ENCODE measurements at places on chromosomes 3 and 15.
A peak's percentile ranks its signal among the peaks of the same experiment; 100 is the strongest.

GRCh38 chr3:43289841-43290470 is 3.6 kb downstream of the SNRK start:
- DNase-seq: no peak

- no peak for DNase-seq
These were observed 196.2 kb upstream of the CFAP20DC start for GRCh38 chr3:59245859-59246501.

DNA sequence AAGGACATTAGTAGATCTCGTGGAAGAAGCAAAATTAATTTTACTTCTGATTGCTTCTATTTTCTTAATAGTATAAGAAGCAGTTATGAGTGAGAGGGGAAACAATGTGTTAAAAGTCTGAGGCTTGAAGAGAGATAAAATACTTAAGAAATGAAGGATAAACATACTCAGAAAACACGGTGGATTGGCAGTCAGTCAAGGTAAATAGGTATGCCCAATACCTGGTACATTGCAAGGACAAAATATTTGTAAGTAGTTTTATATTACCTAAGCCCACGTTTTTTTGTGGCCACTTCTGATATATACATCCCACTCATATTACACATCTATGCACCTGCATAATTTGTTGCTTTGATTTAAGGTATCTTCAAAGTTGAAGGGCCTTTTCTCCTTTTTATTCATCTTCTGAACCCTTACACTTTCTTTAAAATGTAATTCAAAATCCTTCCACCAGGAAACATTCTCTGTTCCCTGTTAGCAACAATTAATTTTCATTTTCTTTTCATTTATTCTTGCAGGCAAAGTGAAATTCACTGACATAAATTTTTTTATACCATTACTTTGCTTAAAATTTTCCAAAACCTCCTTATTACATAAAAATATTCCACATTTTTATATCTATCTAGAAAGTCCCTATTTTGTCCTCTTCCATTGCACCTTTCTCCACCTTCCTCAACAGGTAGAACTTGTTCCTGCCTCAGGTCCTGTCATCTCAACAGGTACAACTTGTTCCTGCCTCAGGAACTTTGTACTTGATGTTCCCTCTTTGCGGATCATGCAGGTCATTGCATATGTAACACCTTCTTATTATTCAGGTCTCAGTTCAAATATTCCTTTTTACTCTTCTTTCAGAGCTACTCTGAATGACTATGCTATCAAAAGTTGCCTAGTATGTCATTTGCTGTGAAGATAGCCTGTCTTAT is 755.7 kb upstream of the ALCAM start:
- no peak for DNase-seq

GRCh38 chr15:101255615-101256241 is 3.9 kb upstream of the CHSY1 start:
- no peak for DNase-seq

DNA sequence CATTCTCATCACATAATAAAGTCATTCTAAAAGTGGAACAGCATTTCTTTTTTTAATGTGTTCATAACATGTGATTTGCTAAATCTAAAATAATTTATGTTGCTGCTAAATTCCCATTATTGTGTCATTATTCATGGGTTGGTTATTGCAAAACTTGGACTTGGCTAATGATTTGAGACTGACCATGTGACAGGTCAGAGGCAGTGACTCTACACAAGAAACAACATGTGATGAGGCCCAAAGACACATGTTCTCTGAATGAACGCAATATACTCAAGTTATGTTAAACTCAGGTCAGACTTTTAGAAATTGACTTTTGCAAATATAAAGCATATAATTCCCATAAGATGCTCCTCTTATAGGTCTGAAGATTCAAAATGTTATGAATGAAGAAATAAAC is 566.1 kb downstream of the TBL1XR1 start:
- no peak for DNase-seq

GRCh38 chr3:65713016-65713415 is 325.7 kb downstream of the MAGI1 start:
- DNase-seq: no peak

DNA sequence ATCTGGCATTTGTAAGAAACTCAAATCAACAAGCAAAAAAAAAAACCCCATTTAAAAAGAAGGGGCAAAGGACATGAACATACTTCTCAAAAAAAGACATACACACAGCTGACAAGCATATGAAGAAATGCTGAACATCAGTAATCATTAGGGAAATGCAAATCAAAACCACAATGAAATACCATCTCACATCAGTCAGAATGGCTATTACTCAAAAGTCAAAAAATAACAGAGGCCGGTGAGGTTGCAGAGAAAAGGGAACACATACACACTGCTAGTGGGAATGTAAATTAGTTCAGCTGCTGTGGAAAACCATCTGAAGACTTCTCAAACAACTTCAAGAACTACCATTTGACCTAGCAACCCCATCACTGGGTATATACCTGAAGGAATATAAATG is 199.4 kb upstream of the THBS1 start:
- DNase-seq: no peak

DNA sequence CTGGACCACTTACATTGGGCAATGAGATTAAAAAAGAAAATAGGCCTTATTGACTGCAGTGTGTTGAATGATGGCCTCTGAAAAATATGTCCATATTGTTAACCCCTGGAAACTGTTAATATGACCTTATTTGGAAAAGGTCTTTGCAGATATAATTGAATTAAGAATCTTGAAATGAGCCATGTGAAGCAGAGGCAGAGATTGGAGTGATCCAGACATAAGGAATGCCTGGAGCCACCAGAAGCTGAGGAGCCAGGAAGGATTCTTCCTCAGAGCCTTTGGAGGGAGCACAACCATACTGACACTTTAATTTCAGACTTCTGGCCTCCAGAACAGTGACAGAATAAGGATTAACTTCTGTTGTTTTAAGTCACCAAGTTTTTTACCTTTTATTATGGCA is 510.4 kb upstream of the AGTR1 start:
- DNase-seq: no peak

GRCh38 chr15:75891895-75892294 is 11.8 kb upstream of the FBXO22 start:
- DNase-seq: no peak

DNA sequence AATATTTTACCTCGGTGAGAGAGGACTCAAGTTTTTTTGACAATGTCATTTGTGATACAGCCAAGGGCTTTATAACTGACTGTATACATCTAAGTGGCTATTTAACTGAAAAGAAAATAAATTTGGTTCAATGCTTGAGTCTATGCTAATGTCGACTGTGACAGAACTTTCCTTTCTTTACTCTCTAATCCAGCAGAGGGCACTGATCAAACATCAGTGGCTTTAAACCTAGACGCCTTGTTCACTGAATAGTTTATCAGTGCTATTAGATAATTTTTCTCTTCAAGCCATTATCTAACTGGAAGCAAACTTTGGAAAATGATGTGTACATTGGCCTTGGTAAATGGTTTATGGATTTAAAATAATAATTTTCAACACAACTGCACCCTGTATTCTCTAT is 285.1 kb downstream of the CHL1 start:
- no peak for DNase-seq

GRCh38 chr3:171772427-171773056 is 37.7 kb downstream of the PLD1 start:
- no peak for DNase-seq

- DNase-seq: no peak
These were observed 326.9 kb downstream of the CNTN3 start for GRCh38 chr3:74287557-74287956.

- peak; percentile 38 for DNase-seq
These were observed 16.3 kb upstream of the PCSK6 start for GRCh38 chr15:101505610-101506337.

DNA sequence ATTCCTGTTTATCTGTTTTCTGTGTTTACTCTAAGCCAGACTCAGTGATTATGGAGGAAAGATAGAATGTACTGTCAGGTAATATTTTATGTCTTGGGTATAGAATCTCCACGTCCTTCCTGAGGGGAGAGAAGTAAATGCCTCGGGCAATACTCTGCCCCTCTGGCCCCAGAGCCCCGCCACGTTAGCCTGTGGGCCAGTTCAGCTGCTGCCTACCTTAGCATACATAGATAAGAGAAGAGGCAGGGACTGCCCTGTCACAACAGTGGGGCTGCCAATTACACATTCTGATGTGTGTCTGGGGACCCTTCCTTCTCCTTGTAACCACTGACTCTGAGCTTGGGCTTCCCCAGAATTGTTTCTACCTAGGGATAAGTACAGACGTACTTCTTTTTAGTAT is 347.7 kb upstream of the ATP11B start:
- DNase-seq: no peak

GRCh38 chr3:197317250-197317963 is 19.0 kb upstream of the DLG1 start:
- DNase-seq: no peak

- no peak for DNase-seq
These were observed 5.1 kb downstream of the PROK2 start for GRCh38 chr3:71779674-71780377.

DNA sequence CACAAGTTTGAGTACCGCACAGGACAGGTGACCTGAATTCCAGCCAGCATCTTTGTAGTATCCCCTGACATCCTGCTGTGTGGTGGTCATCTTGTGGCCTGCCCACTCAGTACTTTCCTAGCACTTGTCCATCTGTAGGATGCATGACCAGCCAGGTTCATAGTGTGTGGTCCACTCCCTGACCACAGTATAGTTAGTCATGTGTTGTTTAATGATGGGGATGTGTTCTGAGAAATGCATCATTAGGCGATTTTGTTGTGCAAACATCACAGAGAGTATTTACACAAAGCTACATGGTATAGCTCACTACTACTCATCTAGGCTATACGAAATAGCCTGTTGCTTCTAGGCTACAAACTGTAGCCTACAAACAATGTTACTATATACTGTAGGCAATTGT is 16.9 kb upstream of the RBPMS2 start:
- DNase-seq: no peak

GRCh38 chr3:171452328-171452727 is 7.9 kb downstream of the TNIK start:
- no peak for DNase-seq

DNA sequence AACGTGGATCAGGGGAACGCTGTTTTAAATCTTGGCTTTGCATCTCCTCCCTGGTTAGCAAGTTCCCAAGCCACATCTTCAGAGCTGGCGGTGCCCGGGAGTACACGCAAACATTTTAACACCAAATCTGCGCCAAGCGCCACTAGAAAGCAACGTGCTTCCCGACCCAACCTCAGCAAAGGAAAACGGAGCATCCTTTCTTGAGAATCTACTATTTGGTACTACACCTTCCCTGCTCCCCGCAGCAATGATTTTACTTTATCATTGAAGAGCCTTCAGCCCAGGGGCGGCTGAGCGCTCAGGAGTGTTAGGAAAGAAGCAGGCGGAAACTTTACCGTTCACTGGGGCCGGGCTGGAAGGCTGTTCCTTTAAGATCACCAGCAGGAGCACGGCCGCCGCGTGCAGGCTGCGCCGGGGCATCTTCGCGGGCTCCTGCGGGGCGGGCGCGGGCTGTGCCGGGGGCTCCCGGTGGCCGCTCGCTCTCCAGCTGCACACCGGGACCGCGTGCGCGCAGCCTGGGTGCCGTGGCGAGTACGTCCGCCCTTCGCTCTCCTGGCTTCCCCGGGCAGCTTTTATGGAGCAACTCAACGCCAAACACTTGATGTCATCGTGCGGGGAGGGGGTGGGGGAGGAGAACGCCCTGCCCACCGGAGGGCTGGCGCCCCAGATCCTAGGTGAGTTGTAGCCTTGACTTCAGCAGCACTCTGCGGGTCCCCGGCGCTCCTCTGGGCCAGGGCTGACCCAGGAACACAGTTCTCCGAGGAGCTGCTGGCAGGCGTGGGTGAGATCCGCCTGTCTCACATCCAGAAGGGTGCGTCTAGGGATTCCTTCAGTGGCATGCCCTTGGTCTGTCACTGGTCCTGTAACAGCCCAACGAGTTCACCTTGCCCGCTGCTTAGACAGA is at the start of gene CA12:
Gene CA12 (minus strand): TSS at position 546 of the 904 bp plus-strand sequence. CDS start 126 bp downstream, at position 420.
- peak; percentile 76 for DNase-seq

- DNase-seq: no peak
These were observed 27.8 kb upstream of the RPL32 start for GRCh38 chr3:12869035-12869621.

GRCh38 chr3:30440147-30440604 is 166.2 kb upstream of the TGFBR2 start:
- no peak for DNase-seq

DNA sequence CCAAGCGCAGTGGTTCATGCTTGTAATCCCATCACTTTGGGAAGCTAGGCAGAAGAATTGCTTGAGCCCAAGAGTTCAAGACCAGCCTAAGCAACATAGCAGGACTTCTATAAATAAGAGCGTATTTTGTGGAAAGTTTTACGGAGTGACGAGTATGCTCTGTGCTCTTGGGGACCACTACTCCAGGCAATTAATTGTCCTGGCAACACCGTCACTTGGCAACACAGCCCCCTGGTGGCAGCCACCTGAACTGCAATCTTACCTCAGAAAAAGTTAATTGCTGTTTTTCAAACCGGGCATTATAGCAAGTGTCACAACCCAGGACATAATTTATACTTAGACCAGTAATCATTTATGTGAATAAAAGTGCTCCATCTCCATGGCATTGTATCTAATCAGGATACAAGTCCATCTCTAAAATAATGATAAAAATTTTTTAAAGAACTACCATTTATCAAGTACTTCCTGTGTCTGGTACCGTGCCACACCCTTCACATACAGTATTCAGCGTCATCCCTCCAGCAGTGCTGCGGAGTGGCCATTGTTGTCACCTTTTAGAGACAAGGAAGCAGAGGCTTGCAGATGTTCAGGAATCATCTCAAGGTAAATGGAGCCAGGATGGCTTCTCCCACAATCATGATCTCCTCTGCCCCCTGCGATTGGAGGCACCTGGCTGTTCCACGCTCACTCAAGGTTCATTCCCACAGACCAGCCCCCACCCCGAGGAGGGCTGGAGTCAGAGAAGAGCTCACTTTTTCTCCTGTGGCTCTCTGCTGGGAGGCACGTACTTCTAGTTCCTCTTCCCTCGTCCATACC is 34.5 kb downstream of the PLA2G4D start:
- no peak for DNase-seq

DNA sequence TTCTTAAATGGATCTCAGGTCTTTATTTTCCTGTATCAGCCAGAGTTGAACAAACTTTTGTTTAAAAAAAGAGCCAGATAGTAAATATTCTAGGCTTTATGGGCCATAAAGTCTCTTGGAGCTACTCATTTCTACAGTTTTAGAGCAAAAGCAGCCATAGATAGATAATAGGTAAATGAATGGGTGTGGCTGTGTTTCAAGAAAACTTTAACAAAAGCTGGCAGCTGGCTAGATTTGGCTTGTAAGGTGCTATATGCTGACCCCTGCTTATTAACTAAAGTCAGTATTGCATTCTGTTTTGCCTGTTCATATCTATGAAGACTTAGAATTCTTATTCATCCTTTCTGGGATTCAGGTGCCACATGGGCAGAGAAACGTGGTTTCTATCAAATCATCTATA is 29.0 kb downstream of the MFN1 start:
- DNase-seq: no peak

DNA sequence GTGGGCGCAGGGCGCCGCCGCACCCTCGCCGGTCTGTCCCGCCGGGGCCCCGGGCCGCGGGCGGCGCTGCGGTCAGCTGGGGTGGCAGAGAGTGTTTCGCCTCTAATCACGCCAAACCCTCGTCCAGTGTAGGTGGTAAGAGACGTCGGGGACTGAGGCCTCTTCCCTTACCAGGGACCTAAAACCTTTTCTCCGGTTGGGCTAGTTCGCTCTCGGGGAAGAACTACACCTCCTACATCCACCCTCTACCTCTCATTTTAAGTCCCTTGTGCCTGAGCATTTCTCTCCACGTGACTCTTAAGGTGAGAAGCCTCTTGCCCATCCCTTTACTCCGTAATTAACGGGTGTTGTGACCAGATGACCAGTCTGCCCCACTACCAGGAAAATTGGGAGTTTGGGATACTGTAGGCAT is 520 bp downstream of the TMEM42 start:
- DNase-seq: no peak

- DNase-seq: no peak
These were observed 95.0 kb upstream of the CGNL1 start for GRCh38 chr15:57281321-57281720.
